ENCODE measurements at places on chromosomes 11 and 22.

- H3K4me1 ChIP-seq = no peaks in the 10 kb centered on the region
- H3K27ac ChIP-seq = no peak overlapping the region
- H3K27me3 ChIP-seq = peaks cover 26% of the 10 kb centered on the region
These were observed 368.3 kb downstream of the SHANK2 start for GRCh38 chr11:70883973-70884623.

DNA sequence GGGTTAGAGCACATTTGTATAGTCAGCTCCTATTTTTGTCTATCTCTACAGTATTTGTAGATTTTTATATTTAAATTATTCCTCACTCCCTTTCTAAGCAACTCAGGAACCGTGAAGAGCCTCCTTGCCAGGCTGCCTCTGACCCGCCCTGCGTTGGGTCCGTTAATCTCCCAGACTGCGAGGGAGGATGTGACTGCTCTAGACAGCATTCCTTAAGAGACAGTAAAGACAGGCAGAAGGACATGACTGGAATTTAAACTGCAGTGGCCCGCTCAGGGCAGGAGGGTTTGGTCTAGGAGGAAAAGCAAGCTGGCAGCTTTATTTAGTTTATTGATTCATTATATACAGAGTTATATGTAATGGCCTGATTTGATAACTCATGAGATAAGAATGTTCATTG is 413.7 kb downstream of the TMEM135 start:
- no peak overlapping the region for H3K27ac ChIP-seq
- no peaks in the 10 kb centered on the region for H3K36me3 ChIP-seq
- no peaks in the 10 kb centered on the region for H3K4me1 ChIP-seq

- H3K4me1 ChIP-seq = peaks cover 51% of the 10 kb centered on the region
- DNase-seq = peak; percentile 89
- no peaks in the 10 kb centered on the region for H3K27me3 ChIP-seq
- H3K36me3 ChIP-seq = no peaks in the 10 kb centered on the region
- peak overlapping the region; percentile 74 for H3K4me3 ChIP-seq
- H3K27ac ChIP-seq = peak overlapping the region; percentile 96
These were observed 57.6 kb downstream of the KCNJ4 start for GRCh38 chr22:38397189-38398085.

DNA sequence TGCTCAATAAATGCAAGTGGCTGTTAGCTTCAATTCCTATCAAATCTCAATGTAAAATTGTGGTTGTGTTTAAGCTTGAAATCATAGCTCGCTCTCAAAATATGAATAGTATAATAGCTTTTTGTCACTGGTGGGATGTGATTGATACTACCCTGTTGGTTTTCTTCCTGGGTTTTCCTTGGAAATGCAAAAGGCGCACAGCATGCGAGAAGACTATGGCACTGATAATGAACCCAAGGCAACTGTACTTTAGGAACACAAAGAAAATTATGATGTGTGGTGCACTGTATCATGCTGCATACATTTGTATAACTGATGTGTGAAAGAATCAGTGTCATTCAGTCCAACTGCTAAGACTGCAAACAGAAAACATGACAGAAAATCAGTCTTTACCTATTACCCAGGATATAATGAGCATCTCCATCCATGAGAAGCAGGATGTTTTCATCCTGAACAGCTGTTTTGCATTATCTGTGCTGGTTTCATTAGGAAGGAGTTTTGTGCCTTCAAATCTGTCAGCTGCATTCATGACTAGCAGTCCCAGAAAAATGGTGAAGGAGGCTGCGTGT is 101.2 kb downstream of the TRPC6 start:
- no peak overlapping the region for H3K4me3 ChIP-seq
- H3K36me3 ChIP-seq = no peaks in the 10 kb centered on the region
- DNase-seq = no peak
- no peaks in the 10 kb centered on the region for H3K4me1 ChIP-seq
- no peak overlapping the region for H3K27ac ChIP-seq
- H3K27me3 ChIP-seq = no peaks in the 10 kb centered on the region

DNA sequence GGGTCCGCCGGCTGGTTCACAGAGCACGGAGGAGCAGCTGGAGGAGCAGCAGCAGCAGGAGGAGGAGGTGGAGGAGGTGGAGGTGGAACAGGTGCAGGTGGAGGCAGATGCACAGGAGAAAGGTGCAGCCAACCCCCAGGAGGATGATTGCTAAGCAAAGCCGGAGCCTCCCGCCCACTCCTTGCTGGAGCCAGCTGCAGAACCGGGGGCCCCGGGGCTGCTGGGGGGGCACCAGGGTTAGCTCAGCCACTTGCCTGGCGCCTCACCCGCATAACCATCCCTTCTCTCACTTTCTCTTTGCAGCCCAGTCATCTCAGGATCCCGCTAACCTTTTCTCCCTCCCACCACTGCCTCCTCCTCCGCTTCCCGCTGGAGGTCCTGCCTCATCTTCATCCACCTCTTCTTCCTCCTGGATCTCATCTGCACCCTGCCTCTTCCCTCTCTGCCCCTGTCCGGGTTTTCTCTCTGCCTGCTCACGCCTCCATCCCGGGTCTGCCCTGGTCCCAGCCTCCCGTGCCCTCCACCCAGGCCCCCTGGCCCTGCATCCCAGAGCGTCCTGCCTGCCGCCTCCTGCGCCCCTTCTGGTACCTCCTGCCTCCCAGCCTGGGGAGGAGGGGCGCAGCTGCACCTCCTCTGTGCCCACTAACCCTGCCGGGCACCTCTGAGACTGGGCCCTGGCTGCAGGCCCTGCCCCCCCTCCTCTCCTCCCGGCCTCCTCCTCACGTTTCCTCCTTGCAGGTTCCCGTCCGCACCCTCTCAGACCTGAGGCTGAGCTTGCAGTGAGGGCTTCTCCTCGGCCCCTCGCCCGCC is 9.5 kb downstream of the KCTD17 start:
- H3K4me3 ChIP-seq = no peak overlapping the region
- DNase-seq = no peak
- no peak overlapping the region for H3K27ac ChIP-seq
- no peaks in the 10 kb centered on the region for H3K4me1 ChIP-seq

- no peaks in the 10 kb centered on the region for H3K27me3 ChIP-seq
- H3K27ac ChIP-seq = no peak overlapping the region
- H3K36me3 ChIP-seq = no peaks in the 10 kb centered on the region
- no peak for DNase-seq
These were observed 30.7 kb downstream of the EHF start for GRCh38 chr11:34651551-34651950.

DNA sequence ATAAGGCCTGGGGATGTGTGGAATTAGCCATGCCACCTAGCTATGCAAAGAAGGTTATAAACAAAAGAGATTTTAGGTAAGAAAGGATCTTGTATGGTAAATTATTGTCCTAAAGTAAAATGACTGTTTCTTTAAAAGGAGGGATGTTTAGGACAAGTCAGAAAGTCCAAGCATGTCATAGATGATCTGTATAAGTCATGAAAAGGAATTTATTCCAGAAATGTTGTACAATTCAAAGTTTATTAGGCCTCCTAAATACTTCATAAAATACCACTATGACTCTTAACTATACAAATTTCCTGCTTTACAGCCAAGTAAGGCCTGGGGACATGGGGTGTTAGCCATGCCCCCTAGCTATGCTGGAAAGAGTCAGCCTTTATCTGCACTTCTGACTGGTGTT is 22.7 kb downstream of the OR5A2 start:
- DNase-seq = no peak
- H3K36me3 ChIP-seq = no peaks in the 10 kb centered on the region
- no peaks in the 10 kb centered on the region for H3K4me1 ChIP-seq

DNA sequence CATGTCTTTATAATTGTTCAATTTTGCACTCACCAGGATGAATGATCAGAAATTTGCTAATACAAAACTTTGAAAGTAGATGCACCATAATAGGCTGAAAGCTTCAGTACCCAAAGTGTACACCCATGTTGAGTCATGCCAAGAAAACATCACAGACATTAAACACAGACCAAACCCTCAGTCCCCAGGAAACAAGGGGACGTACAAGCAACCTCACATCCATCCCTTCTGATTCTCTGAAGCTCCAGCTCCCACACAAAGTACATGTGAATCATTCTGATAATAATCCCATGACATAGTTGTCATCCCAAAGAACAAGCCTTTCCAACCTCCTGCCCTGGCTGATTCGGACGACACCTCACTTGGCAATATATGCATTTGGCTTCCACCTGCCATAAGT is 183.8 kb downstream of the SNX19 start:
- H3K27ac ChIP-seq = no peak overlapping the region
- no peak overlapping the region for H3K4me3 ChIP-seq
- no peaks in the 10 kb centered on the region for H3K36me3 ChIP-seq
- no peaks in the 10 kb centered on the region for H3K4me1 ChIP-seq
- DNase-seq = no peak

DNA sequence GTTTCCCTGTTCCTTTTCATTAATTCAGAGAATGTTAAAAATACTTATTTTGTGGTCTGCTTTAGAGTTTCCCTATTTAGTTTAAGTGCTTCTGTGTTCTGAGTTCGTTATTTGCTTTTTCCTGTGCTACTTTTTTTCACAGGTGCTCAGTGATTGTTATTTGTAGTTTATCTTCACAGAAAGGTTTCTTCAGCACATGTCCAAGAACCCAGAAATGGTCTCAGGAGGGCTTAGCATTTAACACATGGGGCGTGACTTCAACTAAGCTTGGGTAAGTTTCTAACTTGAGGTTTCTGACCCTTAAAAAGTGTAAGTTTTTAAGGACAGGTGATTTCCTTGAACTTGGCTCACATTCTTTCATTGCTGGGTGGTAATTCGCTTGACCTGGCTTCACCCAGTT is 157.3 kb downstream of the AASDHPPT start:
- no peak overlapping the region for H3K4me3 ChIP-seq
- H3K27ac ChIP-seq = no peak overlapping the region
- H3K36me3 ChIP-seq = no peaks in the 10 kb centered on the region
- H3K27me3 ChIP-seq = no peaks in the 10 kb centered on the region

GRCh38 chr11:119378851-119379465 is 2.5 kb downstream of the USP2 start:
- no peak overlapping the region for H3K27ac ChIP-seq
- no peaks in the 10 kb centered on the region for H3K36me3 ChIP-seq
- no peak for DNase-seq
- peaks cover 31% of the 10 kb centered on the region for H3K4me1 ChIP-seq
- H3K4me3 ChIP-seq = no peak overlapping the region

GRCh38 chr22:46446799-46447198 is 90.6 kb downstream of the CELSR1 start:
- H3K4me3 ChIP-seq = no peak overlapping the region
- H3K36me3 ChIP-seq = no peaks in the 10 kb centered on the region
- no peak overlapping the region for H3K27ac ChIP-seq
- DNase-seq = no peak
- H3K27me3 ChIP-seq = no peaks in the 10 kb centered on the region

GRCh38 chr11:16114978-16115871 is 241.1 kb downstream of the SOX6 start:
- H3K4me3 ChIP-seq = no peak overlapping the region
- no peak overlapping the region for H3K27ac ChIP-seq
- H3K27me3 ChIP-seq = no peaks in the 10 kb centered on the region
- H3K4me1 ChIP-seq = no peaks in the 10 kb centered on the region

GRCh38 chr22:46857885-46858143 is 95.4 kb downstream of the TBC1D22A start:
- peaks cover 17% of the 10 kb centered on the region for H3K4me1 ChIP-seq
- H3K27ac ChIP-seq = no peak overlapping the region

DNA sequence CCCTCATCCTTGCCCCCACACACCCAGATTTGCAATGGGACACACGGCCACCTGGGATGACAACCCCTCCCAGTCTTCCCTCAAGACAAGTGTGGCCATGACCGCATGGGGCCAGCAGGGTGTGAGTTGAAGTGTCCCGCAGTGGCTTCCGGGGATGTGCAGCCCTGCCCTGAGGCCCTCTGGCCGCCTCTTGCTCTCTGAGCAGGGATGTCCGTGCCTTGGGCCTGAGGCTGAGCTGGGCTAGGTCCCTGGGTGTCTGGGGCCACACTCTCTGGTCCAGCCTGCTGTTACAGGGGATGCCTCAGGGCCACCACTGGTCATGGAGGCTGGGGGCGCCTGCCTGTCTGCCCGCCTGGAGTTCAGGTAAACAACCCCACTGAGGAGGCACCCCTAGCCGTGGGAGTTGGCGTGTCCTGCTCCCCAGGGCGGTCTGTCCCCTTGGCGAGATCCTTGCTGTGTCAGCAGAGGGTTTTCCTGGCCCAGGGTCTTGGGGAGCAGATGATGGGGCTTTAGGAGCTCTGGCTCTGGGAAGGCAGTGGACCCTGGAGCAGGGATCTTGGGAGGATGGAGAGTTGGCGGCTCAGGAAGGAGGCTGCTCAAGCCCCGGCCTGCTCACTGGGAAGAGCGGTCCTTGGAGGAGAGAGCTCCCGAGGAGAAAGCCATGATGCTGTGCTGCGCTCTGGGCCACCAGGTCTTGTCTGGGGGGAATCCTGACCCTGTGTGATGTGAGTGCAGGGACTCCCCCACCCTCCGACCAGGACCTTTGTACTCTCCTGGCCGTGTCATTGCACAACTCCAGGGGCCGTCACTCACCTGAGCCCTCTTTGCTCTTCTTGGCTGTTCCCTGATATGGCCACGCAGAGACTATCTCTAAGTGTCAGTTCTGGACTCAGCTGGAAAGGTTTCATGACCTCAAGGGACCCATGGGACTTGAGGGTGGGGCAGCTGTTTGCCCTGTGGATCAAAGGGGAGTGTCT is 67.9 kb downstream of the KCNQ1 start:
- H3K27ac ChIP-seq = no peak overlapping the region
- peak; percentile 69 for DNase-seq
- H3K27me3 ChIP-seq = no peaks in the 10 kb centered on the region
- no peaks in the 10 kb centered on the region for H3K4me1 ChIP-seq
- H3K36me3 ChIP-seq = no peaks in the 10 kb centered on the region
- H3K4me3 ChIP-seq = no peak overlapping the region

- peak; percentile 94 for DNase-seq
- H3K27me3 ChIP-seq = peaks cover 9% of the 10 kb centered on the region
- H3K36me3 ChIP-seq = no peaks in the 10 kb centered on the region
- peak overlapping the region; percentile 5 for H3K4me3 ChIP-seq
- H3K4me1 ChIP-seq = peaks cover 5% of the 10 kb centered on the region
- no peak overlapping the region for H3K27ac ChIP-seq
These were observed 23.2 kb upstream of the ZBTB16 start for GRCh38 chr11:114036147-114036811.

GRCh38 chr11:17730608-17731462 is 3.7 kb upstream of the KCNC1 start:
- peaks cover 2% of the 10 kb centered on the region for H3K27me3 ChIP-seq
- peak; percentile 84 for DNase-seq
- no peaks in the 10 kb centered on the region for H3K4me1 ChIP-seq

DNA sequence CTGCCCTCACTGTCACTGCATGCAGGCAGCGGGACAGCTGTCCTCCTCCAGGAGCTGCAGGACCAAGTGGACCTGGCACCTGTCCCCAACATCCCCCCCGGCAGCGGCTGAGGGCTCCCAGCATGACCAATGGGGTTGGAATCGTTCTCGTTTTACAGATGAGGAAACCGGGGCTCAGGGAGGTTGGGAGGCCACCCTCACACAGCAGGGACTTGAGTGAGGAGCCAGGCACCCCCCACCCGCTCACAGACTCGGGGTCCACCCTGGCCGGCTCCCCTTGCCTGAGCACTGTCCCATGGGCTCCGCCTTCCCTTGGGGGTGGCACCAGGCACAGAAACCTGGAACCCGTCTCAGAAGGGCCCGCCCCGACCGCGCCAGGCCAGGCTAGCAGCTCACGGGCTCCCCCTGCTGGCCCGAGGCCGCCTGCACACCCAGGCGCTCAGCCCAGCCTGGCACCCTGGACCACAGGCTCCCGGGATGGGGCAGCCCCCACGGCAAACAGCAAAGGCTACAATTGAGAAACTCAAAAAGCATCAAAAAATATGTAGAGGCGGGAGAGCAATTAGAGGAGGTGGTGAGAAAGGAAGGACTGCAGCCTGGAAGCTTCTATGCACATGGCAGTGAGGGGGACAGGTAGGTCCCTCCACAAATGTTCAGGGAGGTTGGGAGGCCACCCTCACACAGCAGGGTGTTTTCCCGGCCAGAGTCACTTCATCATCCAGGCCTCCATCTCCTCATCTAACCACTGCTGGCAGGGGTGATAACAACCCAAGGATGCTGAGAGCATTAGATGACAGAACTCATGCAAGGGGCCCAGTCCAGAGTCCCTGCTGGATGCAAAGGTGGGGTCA is 12.8 kb downstream of the MACROD1 start:
- peak; percentile 93 for DNase-seq
- H3K27ac ChIP-seq = no peak overlapping the region
